ENCODE measurements at places on chromosomes 6 and 20.

- ATAC-seq, result no peak
These were observed 1058.6 kb upstream of the FLRT3 start for GRCh38 chr20:15396026-15396425.

DNA sequence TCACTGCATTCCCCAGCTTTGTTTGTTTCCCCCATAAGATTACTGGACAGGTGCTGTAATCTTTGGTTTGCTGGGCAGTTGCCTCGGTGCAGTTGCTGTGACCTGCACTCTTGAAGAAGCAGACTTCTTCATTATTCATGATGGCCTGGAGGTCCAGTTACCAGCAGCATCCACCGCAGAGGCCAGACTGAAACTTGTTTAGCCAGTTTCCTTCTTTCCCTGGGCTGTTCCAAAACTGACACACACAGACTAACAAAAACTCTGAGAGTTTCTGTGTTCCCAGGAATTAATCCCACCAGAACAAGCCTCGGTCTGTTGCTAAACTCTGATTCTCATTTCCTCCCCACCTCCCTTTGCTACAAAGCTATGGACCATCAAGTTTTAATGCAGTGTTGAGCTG is 144.1 kb downstream of the QRSL1 start:
- ATAC-seq, result no peak

DNA sequence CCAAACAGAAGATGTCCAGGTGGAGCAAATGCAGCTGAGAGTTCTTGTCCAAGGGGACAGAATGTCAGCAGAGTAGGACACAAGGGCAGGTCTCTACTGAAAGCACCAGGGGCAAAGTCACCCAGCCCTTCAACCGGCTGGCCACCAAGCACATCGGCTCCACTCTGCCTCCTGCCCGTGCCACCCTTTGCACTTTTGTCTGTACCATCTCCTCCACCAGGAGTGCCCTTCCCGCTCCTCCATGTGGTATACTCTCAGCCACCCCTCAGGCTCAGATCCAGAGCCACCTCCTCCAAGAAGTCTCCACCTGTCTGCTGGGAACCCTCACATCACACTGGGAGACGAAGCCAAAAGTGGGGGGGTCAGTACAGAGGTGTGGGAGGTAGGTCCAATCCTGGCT is 4.1 kb upstream of the HSPA12B start:
- ATAC-seq, result no peak

DNA sequence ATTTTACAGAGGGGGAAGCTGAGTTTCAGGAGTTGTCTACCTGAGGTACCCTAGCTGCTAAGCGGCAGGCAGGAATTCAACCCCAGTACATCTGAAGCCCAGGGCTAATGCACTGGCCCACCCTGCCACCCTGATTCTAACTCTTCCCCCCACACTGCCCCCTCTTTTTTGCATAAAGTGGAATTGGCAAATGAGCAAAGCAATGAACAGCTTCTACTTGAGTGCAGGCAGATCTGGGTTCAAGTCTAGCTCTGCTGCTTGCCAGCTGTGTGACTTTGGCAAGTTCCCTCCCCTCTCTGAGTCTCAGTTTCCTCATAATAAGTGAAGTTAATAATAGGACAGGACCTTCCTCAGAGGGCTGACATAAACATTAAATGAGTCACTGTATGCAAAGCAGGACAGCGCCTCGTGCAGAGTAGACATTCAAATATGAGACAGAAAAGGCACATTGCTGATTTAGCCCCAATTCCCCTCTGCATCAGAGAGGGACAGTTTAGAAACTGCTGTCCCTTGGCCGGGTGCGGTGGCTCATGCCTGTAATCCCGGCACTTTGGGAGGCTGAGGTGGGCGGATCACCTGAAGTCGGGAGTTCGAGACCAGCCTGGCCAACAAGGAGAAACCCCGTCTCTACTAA is 4.7 kb downstream of the ADA start:
- peak; percentile 85 for ATAC-seq

DNA sequence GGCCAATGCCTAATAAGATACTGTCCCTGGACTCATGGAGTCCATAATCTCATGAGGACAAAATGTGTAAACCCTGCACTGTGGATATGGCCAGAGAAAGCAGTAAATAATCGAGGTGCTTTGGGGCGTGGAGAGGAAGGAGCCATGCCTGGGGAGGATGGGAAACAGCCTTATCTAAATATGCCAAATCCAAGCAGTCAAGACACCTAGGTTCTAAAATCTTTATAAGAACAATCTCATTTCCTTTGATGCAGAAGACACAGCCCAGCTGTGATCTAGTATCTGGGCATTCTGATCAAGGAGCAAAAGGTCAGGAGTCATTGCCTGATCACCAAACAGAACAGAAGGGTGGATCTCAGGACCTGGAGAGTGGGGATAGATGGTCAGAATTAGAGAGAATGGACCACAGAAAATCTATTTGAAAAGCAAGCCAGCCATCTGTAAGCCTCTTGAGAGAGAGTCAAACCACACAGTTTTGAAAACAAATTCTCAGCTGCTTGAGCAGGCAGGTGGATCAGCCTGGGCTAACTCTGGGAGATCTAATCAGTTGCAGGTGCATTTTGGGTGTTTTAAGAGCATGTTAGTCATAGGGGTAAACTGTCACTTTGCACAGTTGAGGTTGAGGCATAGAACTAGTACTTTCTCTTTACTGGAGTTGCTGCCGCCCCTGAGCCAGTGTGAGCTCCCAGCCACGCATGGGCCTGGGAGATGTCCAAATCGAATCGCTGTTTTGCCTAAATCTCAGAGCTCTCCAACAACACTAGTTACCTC is 130.8 kb upstream of the TNFAIP3 start:
- peak; percentile 42 for ATAC-seq

GRCh38 chr20:444117-444516 is 18.2 kb downstream of the TBC1D20 start:
- ATAC-seq, result no peak

DNA sequence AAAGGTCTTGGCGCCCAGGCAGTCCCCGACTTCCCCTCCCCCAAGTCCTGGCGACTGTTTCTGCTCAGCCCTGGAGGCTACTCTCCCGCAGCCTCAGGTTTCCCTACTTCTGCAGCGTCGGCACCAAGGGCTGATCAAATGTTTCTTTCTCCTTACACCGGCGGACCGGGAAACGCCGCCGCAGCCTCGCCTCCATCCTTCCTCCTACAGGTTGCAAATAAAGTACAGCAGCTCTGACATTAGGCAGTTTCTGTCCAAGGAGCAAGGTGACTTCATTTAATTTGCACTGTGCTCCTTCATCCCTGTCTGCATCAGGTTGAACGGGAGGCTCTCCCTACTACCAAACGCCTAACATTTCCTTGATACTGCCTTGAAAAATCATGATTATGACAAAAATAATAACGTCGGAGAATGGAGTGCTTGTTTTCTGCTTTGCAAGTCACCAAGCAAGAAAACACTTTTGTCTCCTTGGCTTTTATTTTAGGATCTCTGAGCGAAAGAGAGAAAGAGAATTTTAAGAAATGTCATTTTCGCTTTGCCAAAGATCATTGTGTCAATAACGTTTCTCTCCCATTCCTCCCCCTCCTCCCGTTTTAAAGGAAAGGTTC is 1.0 kb downstream of the CLIC5 start:
- no peak for ATAC-seq

GRCh38 chr6:99492092-99492491 is 23.1 kb downstream of the USP45 start:
- no peak for ATAC-seq

DNA sequence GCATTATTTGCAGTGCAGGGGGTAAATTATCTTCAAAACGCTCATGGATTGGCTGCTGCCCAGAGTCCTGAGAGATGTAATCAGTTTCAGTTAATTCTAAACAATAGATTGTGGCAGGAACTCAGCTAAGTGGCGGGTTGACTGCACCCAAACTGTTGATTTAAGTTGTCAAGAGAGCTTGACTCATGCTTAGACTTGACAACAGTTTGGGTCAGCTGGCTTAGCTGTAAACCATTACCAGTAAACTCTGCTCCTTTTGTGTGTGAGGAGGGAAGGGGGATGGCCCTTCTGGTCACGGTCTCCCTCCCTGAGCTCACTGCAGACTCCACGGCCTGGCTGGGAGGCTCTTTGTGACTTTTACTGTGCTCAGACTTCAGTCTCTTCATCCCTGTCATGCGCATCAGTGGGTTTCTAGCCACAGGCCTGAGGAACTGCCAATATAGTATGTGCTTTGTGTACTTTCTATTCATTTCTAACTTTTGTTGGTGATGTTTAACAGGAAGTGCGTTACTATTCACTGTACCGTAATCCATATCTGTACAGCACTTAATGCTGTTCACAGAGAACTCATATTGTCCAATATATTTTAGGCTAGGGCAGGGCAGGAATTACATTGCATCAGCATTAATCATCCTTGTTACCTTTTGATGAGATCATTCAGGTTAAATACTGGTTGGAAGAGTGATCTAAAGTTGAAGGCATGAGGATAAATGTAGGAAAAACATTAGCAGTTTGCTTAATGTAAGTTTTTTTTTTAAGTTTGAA is 488.3 kb downstream of the CDKAL1 start:
- ATAC-seq, result peak; percentile 95

- ATAC-seq, result no peak
These were observed 342.5 kb downstream of the CENPW start for GRCh38 chr6:126682440-126682839.

DNA sequence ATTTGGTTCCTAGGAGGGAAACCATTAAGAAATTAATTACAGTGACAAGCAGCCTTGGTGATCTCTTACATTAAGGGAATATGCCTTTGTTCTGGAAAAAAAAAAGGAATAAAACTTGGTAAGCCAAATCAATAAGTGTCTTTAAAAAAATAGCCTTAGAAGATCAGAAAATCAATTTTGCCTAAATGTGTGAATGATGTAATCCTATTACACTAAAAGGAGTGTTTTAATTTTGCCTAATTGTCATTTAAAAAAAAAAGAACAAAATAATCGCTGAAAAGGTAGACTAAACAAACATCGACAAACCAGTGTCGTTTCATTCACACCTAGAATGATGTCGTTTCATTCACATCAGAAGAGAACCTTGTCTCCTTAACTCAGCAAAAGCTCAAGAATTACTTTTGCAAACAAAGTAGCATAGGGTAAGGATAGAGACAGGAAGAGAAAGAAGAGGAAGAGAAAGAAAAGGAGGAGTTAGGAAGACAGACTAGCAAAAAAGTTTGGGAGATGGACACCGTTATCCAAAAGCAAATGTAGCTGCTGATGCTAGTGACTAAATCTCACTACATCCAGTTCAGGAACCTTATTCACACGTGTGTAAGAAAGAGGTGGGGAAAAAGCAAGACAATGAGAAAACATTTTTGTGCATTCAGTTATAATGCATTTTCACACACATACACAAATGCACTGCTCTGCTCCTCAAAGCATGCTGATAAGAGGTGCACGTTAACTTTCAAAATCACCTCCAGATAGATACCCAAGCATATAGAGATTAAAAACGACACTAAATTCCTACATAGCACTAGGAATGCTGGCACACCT is 60.6 kb downstream of the HIVEP2 start:
- no peak for ATAC-seq

DNA sequence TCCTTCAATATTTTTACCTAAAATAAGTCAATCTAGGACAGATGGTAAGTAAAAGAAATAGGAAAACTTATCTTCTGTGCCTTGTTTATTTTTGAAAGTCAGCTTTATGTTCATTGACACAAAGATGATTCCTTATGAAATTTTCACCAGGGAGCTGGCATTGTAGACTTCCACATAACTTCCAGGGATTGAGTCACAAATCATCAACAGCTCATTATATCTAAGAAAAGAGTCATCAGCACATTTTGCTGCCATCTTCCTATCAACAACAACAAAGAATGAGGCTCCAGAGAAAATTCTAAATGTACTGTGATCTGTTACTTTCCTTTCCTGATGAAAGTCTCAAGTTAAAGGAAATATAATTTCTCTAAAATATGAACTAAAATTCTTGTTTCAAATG is 48.5 kb downstream of the CFAP61 start:
- ATAC-seq, result no peak

DNA sequence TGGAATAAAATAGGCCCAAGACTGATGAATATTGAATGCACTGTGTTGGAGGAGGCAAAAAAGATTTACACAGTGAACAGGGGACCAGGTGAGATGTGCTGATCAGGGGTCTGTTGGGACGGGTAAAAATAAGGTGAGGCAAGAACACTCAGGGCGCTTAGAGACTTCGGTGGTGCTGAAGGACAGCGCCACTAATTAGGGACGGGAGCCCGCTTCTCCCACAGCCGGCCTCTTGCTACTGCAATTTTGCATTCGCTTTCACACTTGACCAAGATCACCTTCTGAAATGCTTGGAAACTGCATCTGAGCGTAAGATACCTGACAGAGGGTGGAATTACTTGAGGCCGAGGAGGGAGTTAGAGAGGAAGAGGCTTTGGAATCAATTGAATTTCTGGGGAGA is 7.3 kb downstream of the TFAP2D start:
- ATAC-seq, result no peak

GRCh38 chr6:56091159-56091869 is 156.1 kb downstream of the COL21A1 start:
- ATAC-seq, result no peak

DNA sequence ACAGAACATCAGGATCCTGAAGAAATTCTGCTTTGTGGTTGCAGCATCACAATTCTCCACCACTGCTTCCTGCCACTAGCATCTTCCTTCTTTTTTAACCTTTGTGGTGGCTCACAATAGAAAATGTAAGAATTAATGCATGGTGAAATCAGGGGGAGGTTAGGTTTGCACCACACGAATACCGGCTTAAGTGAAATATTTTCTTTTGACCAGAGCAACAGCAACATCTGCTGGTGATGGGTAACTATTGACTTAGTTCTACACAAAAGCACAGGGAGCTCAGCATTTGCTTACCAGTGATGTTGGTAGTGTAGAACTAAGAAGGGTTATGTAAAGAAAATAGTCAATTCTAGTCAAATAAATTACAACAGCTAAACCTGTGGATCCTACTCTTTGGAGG is 280.5 kb downstream of the SYNE1 start:
- peak; percentile 31 for ATAC-seq

GRCh38 chr6:34792605-34793500 is 970 bp downstream of the BLTP3A start:
- ATAC-seq, result peak; percentile 1

- peak; percentile 10 for ATAC-seq
These were observed 1.2 kb downstream of the MYB start for GRCh38 chr6:135182071-135183001.

GRCh38 chr6:711925-712324 is 19.0 kb upstream of the EXOC2 start:
- ATAC-seq, result no peak

- no peak for ATAC-seq
These were observed 221.8 kb upstream of the SOX4 start for GRCh38 chr6:21371676-21372171.

GRCh38 chr6:113763311-113763766 is 93.8 kb upstream of the MARCKS start:
- no peak for ATAC-seq

- peak; percentile 86 for ATAC-seq
These were observed 18.1 kb downstream of the SLX4IP start for GRCh38 chr20:10453241-10453640.

DNA sequence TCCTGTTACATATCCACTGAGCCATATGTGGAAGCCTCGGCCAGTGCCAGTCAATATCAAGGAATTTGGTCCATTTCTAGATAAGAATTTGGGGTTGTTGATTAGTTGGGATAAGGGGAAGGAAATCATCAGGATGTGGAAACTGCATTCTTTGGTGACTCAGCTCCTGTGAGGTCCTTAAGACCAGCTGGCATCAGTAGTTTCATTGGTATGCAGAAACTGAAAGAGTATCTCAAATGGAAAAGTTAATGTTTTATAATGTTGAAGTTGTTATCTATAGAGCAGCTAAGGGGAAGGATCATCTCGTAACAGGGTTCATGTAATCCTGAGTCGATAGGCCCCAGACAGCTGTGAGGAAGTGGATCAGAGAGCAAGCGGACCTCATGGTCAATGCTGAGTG is 87.9 kb upstream of the PRND start:
- no peak for ATAC-seq
